Omental fat pad (tissue), 4 donors: ENCODE measurements at places on chromosomes 7 and 10.
A peak's percentile ranks its signal among the peaks of the same experiment; 100 is the strongest.

DNA sequence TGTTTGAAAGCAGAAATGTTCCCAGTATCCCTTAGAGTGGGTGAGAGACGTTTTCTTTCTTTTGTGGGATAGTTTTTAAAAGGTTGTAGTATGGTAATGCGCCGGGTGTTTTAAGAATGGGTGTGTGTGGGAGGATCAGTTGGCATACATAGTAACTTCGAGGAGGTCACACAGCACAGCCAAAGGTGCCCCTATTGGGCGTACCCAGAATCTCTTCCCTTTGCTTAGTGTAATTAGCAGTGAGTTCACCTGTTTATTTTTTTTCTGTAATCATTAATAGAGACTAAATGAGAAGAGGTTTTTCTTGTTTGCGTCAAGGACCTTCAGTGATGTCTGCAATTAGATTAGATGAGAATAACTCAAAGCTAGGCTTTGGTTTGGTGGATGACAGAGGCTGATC lies 1.5 kb downstream of the PLEKHA8 start:
- DNase-seq = no peak

- no peak for DNase-seq
Observed at GRCh38 chr7:142445019-142445686, 187.3 kb upstream of the PRSS58 start.

GRCh38 chr10:558891-559766 lies 130.3 kb downstream of the DIP2C start:
- no peak for DNase-seq

DNA sequence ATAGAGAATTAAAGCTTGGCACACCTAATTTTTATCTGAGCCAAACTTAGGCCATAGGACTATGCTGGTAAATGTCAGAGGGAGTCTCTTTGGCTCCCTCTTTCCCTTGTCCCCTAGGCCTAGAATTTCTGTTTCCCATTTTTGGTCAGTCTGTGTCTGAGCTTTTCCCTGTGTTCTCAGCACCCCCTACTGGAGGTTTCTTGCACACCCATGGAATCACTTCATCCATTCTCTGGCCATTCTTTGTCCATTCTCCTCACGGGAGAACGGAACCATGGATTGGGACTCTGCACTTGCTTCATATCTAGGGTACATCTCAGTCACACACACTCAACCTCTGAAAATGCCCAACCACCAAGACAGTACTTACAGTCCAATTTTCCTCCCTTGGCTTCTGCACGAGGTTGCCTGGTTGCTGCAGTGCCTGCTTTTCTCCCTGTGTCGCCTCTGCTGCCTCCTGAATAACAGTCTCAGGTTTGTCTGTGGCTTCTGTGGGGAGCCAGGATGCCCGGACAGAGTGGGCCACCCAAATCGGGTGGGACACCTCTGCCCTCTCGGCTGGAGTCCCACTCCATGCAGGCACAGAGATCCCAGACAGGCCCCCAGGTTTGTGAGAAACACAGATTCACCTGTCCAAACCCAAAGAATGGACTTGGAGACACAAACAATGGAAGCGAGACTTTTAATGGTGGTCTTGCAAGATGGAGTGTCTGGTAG lies 35.1 kb upstream of the DNAH11 start:
- DNase-seq = no peak

- DNase-seq = no peak
Observed at GRCh38 chr7:51860305-51860704, 543.7 kb upstream of the COBL start.

DNA sequence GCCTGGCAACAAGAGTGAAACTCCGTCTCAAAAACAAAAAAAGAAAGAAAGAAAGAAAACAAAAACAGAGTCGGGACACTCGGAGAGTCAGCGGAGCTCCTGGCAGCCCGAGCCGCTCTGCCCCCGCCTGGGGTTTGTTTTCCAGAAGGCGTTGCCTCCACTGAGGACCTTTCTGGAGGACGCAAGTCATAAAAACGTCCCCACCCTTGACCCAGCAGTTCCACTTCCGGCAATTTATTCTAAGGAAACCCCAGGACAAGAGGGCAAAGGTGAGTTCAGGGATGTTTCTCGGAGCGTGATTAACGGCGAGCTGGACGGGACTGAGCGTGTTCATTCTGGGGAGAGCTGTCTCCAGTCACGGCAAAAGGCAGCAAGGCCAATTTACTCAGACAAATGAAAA lies 27.0 kb upstream of the SUN1 start:
- DNase-seq = no peak

GRCh38 chr7:111071556-111071955 lies 19.4 kb upstream of the LRRN3 start:
- DNase-seq = no peak

DNA sequence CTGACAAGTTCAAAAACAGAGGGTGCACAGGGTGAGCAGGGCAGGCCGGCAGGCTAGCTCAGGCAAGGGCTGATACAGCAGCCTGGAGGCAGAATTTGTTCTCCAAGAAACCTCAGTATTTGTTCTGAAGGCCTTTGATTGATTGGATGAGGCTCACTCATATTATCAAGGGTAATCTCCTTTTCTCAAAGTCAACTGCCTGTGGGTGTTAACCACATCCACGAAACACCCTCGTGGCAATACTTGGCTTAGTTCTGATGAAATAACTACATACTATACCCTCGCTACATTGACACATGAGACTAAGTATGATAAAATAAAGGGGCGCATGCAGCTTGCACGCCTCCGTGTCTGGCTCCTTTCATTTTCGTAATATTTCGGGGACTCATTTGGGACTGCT lies 4.4 kb upstream of the PPP2R2D start:
- DNase-seq = no peak

GRCh38 chr10:4837551-4837950 lies 11.5 kb downstream of the AKR1E2 start:
- no peak for DNase-seq

- no peak for DNase-seq
Observed at GRCh38 chr10:36880898-36881297, 244.5 kb upstream of the ANKRD30A start.

DNA sequence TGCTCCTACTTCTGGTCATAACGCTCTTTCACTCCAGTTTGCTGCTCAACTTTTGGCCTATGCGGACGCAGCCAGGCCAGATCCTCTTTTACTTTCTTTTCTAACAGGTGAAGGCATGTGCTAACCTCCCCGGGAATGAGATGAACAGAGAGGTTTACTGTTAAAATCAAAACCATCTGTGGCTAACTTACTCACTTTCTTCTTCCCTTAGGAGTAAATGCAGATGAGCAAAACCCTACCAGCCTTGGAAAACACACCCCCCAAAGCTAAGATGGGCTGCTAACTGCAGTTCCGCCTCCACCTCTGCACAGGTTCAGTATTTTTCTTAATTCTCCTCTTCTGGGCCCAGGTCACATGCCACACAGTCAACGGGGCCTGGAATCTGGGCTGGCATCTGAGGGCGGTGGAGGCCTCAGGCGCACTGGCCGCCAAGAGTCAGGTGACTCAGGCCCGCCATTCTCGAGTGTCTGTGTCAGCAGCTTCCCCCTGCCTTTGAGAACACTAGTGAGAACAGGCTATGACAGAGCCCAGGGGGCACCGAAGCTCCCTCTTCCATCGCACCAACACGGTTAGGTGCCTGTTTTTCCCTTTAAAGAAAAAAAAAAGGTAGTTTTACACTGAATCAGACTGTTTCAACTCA lies 11.1 kb downstream of the FAM53B start:
- no peak for DNase-seq

DNA sequence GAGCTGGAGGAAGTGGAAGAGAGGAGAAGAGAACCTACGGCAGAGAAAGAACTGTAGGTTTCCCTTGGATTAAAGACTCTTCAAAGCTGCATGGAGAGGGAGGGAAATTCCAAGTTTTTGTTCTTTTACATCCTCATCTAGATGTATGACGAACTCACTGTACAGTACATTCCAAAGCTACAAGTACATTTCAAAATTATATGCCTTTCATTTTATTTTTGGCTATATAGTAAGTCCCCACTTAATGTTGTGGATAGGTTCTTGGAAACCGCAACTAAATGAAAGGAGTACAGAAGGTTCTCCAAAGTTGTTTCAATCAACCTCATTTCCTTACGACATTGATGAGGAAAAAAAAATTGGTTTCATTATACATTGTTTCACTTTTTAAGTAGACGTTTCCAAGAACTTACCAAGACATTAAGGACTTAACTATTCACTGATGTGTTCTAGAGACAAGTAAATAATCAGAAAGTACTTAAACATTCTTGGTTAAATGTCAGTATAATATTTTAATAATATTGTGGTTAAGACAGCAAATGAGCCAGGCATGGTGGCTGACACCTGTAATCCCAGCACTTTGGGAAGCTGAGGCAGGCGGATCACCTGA lies 16.1 kb upstream of the JMJD1C start:
- DNase-seq = no peak

- DNase-seq = no peak
Observed at GRCh38 chr7:31896925-31897324, 173.3 kb downstream of the PDE1C start.

DNA sequence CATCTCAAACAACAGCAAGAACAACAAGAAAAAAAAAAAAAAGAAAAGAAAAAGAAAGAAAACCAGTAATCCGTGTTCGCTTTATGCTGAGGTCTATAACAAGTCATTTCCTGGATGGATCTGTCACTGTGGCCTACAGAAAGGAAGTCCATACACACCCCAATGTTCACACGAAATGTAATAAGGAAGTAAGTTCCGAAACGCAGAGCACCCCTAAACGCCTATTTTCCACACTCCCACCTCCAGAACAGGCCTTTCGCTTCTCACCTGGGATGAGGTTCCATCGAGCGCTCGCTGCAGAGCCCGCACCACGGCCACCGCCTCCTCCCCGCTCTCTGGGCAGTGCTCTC lies 735 bp downstream of the ZNF394 start:
- DNase-seq = no peak

DNA sequence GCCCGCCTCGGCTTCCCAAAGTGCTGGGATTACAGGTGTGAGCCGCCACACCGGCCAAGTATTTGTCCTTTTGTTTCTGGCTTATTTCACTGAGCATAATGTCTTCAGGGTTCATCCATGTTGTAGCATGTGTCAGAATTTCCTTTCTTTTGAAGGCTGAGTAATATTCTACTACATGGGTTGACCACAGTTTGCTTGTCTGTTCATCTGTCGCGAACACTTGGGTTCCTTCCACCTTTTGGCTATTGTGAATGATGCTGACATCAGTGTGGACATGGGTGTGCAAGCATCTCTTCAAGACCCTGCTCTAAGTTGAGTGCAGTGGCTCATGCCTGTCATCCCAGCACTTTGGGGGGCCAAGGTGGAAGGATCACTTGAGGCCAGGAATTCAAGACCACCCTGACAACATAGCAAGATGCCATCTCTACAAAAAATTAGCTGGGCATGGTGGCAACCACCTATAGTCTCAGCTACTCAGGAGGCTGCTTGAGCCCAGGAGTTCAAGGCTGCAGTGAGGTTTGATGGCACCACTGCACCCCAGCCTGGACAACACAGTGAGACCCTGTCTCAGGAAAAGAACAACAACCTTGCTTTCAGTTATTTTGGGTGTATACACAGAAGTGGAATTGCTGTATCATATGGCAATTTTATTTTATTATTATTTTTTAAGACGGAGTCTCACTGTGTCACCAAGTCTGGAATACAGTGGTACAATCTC lies 17.0 kb downstream of the CHST12 start:
- no peak for DNase-seq

GRCh38 chr10:6416892-6417512 lies 163.1 kb downstream of the PRKCQ start:
- DNase-seq = no peak

GRCh38 chr7:157573244-157573643 lies 236.4 kb downstream of the DNAJB6 start:
- DNase-seq = no peak

GRCh38 chr7:155531681-155532080 lies 14.7 kb downstream of the CNPY1 start:
- DNase-seq = peak; percentile 5

DNA sequence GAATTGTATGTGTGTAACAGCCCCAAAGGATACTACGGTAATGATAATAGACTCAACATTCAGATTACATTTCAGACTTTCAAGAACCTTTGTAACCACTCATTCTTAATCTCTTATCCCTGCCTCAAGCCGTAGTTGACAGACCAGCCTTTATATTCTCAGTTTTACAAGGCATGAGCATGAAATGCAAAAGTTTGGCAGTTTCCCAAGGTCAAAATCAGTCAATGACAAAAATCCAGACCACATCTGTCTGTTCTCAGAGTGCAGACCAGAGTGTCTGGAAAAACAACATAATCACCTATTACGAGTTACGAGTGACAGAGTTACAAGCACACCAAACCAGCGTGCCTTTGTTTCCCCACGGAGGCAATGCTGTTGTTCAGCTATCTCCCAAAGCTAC lies 178.6 kb upstream of the LRGUK start:
- no peak for DNase-seq

DNA sequence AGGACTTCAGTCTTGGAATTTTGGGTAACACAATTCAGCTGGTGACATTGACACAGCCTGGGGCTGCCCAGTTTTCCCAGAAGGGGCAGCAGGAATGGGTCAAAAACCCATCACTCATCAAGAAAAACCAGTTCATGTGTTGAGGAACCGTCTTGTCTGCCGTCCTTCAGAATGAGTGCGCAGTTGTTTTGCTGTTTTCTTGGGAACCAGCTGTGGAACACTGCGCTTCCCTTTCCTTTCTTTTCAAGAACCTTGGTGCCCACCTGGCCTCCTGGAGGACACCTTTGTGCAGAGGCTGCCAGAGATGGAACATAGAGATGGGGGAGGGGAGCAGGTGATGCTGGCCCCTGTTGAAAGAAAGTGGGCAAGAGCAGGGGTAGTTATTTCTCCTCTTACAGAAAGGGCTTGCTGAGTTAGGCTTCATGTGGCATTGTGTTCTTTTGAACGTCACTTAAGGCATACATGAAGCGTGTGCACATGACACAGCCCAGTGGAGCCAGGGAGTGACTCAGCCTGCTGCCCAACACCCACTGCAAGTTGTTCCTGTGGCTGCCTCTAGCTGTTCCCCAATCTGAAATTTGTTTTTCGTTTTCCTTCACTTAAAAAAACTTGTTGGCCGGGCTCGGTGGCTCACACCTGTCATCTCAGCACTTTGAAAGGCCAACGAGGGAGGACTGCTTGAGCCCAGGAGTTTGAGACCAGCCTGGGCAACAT lies 87.4 kb upstream of the TNS3 start:
- no peak for DNase-seq

GRCh38 chr10:42637142-42637541 lies 1.2 kb downstream of the ZNF33B start:
- DNase-seq = no peak

- DNase-seq = no peak
Observed at GRCh38 chr10:112950714-112951358, 789 bp downstream of the TCF7L2 start.

- DNase-seq = no peak
Observed at GRCh38 chr10:102438374-102438773, 6.0 kb upstream of the CUEDC2 start.

- peak; percentile 64 for DNase-seq
Observed at GRCh38 chr7:33757563-33758165, 147.7 kb upstream of the BMPER start.

DNA sequence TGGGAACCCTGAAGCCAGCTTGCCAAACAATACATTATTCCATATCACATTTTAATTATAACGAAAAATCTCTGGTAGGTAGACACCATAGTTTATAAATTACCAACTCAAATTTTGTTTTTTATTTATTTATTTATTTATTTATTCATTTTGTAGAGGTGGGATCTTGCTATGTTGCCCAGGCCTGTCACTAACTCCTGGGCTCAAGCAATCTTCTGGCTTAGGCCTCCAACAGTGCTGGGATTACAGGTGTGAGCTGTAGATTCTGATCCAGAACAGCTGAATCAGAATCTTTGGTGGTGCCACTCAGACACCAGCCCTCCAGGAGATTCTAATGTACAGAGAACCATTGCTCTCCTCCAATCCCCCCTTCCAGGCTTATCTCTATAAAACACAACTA lies 1.7 kb downstream of the PON2 start:
- no peak for DNase-seq
